Dorsolateral prefrontal cortex (tissue), 122 donors: ENCODE measurements at places on chromosomes 16 and 17. TPM values are rescaled to one million over a fixed set of nuclear protein-coding genes. Genes with fewer than 3 reads are reported as not detected.

Gene LIG3
- total RNA-seq: 34.2 TPM

Gene OR1A1
- not detected for total RNA-seq

Gene TMIGD1
- total RNA-seq: not detected

Gene KIF18B
- total RNA-seq: 0.45 TPM

Gene OSGIN1
- total RNA-seq: 13.0 TPM

Gene KRTAP4-4
- not detected for total RNA-seq

Gene PRSS53
- 4.2 TPM for total RNA-seq

Gene ITGAX
- 6.3 TPM for total RNA-seq

GRCh38 chr16:17831330-17831729, 360.6 kb upstream of the XYLT1 start:
- no peak for DNase-seq

GRCh38 chr17:51147650-51148049, 5.7 kb upstream of the NME1 start:
- DNase-seq: no peak

DNA sequence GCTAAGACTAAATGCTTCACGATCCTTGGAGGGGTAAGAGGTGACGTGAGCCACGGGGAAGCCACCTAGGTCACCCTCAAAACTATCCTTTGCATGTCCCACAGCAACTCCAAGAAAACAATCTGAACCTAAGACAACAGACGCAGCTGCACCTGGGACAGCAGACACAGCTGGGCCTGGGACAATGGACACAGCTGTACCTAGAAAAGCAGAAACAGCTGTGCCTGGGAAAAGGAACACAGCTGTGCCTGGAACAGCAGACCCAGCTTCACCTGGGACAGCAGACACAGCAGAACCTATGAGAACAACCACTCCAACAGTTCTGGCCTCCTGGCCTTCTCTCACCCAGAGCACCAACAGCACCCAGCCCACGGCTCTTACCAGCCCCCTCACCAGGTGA, 11.7 kb upstream of the CD300LD start:
- DNase-seq: no peak

DNA sequence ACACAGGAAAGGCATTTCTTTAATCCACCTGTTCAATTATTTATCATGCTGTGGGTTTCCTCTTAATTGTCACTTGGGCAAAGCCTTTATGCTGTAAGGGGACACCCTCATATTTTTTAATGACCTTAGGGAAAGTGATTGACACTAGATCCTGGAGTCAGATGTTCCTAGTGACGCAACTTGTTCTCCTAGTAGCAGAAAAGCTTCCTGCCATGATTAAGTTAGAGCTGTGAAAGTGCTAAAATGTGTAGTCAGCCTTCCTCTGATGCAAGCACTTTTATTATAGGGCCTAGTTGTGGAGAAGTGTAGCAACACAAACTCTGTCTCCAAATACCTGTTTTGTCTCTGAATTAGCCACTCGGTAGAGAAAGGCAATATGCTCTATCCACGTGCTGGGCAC, 12.3 kb downstream of the TMEM100 start:
- no peak for DNase-seq

- DNase-seq: no peak
Measured at GRCh38 chr17:27572665-27573064, 58.3 kb upstream of the LGALS9 start.

GRCh38 chr17:66941249-66941648, 23.3 kb upstream of the CACNG4 start:
- no peak for DNase-seq
